ENCODE measurements at places on chromosomes 7 and 10.

DNA sequence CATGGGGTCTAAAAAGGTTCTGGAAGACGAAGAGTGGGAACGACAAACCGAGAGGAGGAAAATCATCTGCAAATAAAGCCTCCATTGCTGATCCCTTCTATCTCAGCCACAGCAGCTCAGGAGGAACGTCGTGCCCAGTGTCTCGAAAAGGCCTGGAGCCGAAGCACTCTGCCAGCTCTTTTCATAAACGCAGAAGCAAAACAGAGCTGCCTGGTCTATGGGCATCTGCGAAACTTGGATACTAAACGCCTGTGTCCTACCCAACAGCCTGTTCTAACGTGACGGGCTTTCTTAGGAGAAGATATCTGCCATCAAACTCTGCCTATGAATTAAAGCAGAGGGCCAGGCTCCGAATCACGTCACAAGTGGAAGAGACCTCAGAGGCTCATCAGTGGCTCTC, 68.7 kb downstream of the GNA12 start:
- no peak for DNase-seq

- no peak for DNase-seq
Observed at GRCh38 chr10:91893051-91893450, 16.2 kb downstream of the FGFBP3 start.

DNA sequence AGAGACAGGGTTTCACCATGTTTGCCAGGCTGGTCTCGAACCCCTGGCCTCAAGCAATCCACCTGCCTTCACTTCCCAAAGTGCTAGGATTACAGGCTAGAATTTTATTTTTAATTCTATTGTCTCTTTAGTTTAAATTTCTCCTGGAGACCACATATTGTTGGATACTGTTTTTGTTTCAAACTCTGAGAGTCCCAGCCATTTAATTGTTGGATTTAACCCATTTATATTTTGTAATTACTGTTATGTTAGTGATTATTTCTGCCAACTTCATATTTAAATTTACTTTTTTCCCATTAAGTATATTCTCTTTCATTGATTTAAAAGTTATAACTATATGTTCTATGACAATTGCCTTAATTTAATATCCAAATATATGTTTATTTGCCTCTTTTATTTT, 185.6 kb downstream of the ZNF248 start:
- no peak for DNase-seq

DNA sequence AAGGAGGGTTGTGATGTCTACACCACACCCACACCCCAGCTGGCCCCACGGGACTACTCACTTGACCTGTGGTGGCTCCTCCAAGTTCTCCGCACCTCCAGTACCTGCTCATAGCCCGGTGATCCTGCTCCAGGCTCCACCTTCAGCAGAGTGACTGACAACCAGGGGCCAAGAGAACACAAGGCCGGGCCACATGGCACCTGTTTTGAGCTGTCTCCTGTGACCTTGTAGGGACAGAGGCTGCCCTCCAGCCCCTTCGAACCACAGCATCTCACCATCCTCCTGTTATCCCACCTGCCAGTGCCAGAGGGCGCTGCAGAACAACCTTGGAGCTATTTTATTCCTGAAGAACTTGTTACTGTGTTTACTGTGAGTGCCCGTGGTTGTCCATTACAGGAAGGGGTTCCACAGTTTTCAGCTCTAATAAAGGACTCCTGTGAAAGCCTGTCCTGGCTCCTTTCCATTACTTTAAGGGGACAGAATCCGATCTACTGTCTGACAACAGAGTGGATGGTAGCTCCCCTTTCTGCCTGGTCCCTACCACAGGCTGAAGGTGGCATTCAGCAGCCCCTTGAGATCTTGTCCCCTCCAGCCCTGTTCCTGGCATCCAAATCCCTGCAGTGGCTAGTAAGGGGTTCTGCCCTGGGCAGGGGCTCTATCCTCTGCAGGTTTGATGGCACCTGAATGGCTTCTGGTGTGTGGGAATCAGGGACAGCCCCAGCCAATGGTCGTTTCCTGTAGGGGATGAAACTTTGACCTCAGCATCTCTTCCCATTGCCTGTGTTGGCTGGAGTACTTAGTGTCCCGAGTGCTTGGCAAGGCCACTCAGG, 50.8 kb downstream of the C10orf120 start:
- peak; percentile 22 for DNase-seq

- DNase-seq: no peak
Observed at GRCh38 chr10:20877986-20878983, 18.8 kb downstream of the NEBL start.

DNA sequence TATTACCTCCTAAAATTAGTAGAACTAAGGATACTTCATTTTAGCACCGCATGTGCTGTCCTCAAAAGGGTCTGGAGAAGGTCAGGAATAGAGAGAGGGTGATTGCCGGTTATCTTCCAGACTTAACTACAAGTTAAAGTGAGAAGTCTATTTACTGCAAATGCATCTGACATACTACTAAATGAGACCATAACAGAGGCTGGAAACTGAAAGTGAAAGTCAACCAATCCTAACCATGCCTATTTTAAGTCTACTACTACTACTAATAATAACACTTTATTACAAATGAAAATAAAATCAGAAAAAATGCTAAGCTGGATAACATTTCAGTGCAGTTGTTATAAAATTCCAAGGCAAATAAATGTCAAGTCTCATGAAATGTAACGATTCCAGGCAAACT, 244.7 kb downstream of the KIF20B start:
- DNase-seq: no peak

DNA sequence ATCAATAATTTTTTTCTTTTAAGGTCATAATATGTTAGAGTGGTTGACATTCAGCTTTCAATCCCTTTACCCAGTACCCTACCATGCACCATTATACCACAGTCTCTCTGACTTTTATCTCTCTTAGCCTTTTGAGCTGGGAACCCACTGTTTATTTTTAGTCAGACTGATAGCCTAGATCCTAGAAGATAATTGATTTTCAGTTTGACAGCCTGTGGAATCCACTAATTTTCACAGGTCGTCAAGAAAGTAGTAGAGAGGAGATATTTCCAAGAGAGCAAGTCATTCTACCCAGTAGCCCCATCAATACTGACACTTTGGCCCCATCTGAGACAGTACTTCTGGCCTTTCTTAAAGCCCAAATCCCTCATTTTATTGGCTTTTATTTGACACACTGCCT, 67.1 kb upstream of the CC2D2B start:
- no peak for DNase-seq

DNA sequence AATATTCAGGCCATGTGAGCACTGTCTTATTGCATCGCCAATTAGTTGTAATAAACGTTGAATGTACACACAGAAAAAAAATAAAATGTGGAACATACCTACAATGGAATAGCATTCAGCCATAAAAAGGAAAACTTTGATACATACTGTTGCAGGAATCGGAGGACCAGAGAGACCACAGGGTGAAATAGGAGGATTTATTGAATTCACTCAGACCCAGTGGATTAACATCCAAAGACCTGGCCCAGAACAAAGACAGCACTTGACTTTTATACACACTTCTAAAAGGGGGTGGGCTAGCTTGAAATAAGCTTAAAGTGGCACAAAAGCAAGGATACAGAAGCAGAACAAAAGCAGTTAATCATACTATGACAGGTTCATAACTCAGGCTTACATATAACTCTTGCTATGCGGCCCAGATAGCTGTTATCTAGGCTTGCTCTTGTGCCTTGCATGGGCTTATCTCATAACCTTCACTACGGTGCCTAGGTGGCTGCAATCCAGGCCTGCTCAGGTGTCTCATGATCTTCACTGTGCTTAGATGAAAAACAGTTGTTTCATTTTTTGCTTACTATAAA, 292.2 kb upstream of the TAC1 start:
- no peak for DNase-seq

DNA sequence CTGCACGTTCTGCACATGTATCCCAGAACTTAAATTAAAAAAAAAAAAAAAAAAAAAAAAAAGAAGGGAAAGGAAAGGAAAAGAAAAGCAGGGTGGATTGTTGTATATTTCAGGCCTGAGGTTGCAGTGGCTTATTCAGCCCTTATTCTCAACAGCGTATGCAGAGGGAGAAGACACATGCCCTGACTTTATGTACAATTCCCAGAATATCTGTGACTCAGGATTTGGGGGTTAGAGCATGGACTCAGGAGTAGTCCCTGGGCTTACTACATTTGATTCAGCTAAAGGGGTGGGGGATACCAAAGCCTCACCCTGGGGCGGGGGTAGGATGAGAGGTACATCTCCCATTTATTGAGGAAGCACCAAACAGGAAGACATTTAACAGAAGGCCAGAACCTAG, 137.4 kb downstream of the MYOF start:
- no peak for DNase-seq

DNA sequence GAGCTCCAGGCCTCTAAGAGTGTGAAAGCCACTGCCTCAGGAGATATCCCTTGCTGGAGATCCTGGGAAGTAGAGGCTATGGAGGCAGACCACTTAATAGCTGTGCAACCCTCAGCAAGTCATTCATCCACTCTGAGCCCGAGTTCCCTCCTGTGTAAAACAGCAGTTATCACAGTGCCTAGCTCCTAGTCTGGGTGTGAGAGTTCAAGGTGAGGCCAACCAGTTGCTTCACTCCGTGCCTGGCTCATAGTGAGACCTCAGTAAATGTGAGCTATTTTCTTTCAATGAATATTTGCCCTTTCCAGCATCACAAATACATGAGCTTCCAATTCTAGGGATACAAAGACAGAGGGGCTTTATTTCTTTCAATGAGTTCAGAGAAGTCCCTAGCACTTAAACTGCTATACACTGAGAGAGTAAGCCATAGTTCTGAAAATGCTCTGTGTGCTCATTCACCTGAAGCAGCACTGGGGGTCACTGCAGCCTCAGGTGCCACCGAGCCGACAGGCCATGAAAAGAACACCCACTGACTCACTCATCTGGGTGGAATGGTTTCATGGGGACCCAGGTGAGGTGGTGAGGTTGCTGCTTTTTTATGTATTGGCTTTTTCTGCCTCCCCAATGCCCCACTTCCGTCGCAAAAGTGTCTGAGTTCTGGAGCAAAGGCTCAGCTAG, 259.8 kb downstream of the KCNMA1 start:
- no peak for DNase-seq

- DNase-seq: no peak
Observed at GRCh38 chr10:12973149-12973718, 28.3 kb downstream of the CCDC3 start.

DNA sequence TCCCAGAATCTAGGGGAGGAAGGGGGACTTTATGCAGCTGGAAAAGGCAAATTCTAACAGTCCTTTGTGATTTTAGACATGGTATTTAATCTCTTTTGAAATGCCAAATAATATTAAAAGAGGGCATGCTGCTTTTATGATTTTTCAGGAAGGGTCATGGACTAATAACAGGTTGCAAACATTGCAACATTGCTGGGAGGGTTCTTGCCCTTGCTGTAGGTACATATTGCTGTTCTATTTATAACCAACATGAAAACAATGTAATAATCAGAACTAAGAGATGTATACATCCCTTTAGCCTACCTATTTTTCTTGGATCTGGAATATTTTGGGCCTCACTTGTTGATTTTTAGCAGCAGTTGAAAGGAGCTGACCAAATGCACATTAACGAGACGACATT, 411.6 kb downstream of the KCNMA1 start:
- DNase-seq: no peak

DNA sequence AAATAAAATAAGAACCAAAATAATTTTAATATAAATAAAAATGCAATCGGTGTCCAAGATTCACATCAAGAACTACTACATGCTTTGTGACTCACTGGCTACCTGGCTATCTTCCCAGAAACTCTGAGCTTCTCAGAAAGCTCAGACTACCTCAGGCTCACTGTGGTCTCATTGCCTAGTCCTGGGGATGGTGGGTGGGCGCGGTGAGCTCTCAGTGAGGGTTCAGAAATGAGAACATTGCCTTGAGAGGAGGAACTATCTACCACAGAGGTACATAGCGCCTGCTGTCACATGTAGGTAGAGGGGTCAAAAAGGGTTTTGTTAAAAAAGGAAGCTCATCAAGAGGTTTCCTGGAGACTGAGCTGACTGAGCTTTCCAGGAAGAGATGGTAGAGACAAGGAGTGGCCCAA, 108.0 kb downstream of the WDFY4 start:
- no peak for DNase-seq

DNA sequence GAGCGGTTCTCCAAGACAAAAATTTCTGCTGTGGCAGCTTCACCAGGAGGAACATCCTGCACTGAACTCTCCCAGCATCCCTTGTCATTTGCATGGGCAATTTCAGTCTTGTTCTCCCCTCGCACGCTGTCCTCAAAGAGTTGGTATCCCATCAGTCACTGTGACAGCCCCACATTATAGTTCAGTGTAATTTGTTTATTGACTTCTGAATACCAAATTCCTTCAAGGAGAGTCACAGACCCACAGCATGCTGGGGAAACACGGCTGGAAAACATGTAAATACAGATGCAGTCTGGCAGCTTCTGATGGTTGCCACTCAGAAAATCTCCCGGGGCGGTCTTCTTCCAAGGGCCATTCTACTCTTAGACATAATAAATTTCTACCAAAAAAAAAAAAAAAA, 151.0 kb upstream of the NEBL start:
- DNase-seq: no peak

GRCh38 chr7:20602306-20602705, 13.2 kb upstream of the ABCB5 start:
- DNase-seq: no peak

DNA sequence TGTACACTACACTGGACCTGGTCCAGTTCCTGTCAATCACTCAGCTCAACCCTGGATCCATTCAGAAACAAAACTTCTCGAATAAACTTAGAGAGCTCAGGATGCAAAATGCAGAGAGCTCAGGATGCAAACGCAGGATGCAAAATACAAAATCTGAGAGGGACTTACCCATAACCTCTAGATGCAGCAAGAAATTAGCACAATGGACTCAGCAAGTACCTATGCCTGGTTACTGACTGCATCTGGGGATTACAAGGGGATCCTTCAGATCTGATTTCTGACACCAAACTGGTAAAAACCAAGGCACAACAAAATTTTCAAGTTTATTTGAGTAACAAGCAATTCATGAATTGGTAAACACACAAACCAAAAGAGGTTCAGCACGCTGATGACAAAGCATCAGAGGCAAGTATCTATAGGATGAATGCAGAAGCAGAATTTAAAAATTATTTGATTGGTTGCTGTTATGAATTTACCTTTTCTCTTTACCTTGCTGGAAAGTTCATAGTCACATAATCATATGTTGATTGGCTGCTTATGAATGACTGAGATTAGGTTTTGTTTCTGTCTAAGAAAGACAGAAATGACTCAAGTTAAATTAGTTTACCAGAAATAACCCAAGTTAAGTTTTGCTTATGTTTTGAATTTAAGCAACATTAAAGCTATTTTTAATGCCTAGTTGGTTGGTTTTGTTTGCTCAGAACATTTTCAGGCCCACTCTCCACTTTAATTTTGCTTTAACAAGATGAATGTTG, 11.4 kb downstream of the GIMAP6 start:
- no peak for DNase-seq

- no peak for DNase-seq
Observed at GRCh38 chr10:79430936-79431335, 14.5 kb downstream of the ZCCHC24 start.

GRCh38 chr10:75201793-75202307, 8.7 kb upstream of the VDAC2 start:
- DNase-seq: no peak

GRCh38 chr7:83876593-83876992, 227.7 kb upstream of the SEMA3E start:
- no peak for DNase-seq

GRCh38 chr7:41881331-41882130, 178.6 kb upstream of the INHBA start:
- peak; percentile 89 for DNase-seq
